Amniotic stem cell (primary cell): ENCODE measurements at places on chromosomes 13 and 19.

- no peak for DNase-seq
Measured at GRCh38 chr19:51195616-51196015, 29.3 kb upstream of the CD33 start.

DNA sequence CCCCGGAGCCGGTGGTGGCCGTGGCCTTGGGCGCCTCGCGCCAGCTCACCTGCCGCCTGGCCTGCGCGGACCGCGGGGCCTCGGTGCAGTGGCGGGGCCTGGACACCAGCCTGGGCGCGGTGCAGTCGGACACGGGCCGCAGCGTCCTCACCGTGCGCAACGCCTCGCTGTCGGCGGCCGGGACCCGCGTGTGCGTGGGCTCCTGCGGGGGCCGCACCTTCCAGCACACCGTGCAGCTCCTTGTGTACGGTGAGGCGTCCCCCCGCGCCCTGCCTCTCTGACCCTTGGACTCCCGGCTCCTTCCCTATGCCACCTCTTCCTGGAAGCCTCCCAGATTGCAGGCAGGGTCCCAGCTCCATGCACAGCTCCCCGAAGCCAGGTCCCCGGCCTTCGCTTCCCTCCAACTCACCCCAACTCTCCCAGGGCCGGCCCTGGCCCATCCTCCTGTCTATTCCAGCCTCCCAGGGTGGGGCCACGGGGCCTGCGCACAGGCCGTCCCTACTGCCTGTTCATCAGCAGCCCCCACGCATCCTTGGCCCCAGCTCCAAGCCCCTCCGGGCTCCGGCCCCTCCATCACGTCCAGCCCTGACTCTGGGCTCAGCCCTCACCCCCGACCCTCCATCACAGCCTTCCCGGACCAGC lies 1.7 kb downstream of the MADCAM1 start:
- no peak for DNase-seq

DNA sequence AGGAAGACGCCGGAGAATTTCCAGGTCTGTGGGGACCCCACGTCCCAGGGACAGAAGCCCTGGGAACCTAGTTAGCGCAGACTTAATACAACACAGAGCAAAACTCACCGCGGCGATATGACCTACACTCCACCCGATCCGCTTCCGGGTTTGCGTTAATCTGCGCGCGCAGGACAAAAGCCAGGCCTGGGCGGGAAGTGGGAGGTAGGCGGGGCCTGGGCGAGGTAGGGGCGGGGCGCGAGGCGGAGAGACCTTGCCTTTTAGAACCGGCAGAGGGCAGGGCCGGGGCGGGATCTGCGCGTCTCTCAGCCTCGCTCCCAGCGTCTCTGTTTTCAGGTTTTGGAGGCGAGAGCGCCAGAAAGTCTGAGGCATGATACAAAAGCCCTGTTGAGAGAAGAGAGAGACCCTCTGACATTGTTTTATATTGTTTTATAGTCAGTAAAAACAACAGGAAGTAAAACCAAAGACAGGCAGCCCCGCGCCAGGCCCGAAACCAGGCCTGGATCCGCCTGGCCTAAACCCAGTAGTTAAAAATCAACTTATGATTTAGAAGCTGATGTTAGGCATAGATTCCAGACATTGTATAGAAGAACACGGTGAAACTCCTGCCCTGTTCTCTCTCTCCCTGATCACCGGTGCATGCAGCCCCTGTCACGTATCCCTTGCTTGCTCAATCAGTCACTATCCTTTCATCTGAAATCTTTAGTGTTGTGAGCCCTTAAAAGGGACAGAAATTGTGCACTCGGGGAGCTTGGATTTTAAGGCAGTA lies at the start of gene ZNF611:
ZNF611 (minus strand) TSS at position 152 of the 769 bp plus-strand sequence. CDS start 19,150 bp downstream, outside the sequence.
- DNase-seq = peak; percentile 96

GRCh38 chr13:101493541-101493940 lies 41.1 kb downstream of the ITGBL1 start:
- no peak for DNase-seq

GRCh38 chr19:46785054-46785979 lies 3.1 kb downstream of the SLC1A5 start:
- DNase-seq = no peak

- no peak for DNase-seq
Measured at GRCh38 chr13:100274942-100275506, 186.1 kb downstream of the PCCA start.

GRCh38 chr13:100619940-100620339 lies 31.4 kb upstream of the GGACT start:
- no peak for DNase-seq

DNA sequence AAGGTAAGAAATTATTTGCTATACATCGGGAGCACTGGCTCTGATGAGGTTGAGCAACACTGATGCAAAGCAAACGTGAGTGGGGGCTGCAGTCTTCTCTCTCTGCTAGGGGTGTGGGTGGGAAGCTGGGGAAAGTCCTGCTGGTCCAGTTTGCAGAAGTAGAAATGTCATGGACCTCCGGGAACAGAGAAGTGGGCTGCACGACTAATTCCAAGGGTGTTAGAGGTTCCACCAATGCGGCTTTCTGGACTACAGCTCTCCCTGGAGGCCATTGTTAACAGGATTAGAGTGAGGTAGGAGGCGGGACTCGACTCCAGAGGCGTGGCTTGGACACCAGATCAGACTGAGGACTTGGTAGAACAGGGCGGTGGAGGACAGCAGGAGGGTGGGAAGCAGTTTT lies 5.7 kb upstream of the FBXO27 start:
- no peak for DNase-seq

DNA sequence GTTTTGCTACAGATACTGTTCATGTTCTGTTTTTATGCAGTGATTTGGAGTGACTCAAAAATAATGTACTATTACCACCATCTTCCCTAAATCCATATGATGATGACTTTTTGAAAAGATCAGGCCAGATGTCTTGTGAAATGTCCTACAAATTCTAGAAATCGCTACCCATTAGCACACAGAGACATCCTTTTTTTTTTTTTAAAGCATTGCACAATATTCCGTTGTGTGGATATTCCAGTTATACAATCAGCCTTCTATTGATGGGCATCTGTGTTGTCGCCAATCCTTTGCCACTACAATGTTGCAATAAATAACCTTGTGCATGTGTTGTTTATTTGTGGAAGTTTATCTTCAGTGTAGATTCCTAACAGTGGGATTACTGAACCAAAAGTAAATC lies 24.5 kb downstream of the ZDHHC20 start:
- DNase-seq = no peak

DNA sequence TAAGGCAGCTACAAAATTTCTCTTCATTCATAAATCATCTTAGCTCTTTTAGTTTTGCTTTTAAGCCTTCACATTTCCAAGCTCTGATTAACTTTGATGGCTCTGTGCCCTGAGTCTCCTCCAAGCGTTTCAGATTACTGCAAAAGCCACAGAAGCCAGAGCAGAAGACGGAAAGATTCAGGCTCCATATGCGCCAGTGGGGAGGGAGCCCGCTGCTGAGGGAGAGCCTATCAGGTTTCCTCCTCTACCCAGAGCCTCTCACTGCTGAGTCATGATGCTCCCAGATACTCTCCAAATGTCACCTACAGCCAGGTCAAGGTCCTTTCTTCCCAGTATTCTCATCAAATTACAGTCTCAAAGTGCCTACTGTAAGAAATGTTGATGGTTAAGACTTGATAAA lies 193.6 kb downstream of the RAP2A start:
- DNase-seq = peak; percentile 7

GRCh38 chr13:102960959-102961358 lies 105.3 kb downstream of the SLC10A2 start:
- DNase-seq = no peak

DNA sequence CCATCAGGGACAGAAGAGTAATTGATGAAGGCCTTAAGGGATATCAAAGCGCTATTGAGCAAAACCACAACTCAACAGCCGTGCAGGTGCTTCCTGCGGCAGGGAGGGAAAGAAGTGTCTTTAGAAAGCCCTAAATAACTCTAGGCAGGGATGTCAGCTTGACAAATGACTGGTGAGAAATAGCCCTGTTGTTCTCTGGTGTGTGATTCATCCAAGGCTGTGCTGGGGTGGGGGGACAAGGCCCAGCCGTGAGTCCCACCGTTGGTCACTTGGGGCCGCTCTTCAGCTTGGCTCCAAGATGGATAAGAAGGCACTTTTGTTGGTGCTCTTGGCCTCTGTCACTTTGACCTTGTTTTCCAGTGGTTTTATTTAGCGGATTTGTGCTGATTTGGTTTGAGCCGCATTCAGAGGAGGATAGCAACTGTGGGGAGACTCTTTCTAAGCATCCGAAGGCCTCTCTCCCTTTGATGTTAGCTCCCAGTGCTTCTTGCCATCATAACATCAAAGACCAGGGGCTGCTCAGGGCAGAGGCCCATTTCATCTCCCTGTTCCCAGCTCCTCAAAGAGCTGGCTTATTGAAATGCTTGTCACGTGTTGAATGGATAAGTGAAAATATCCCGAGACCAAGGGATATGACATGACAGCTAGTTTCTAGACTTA lies 130.3 kb upstream of the SERP2 start:
- DNase-seq = no peak

DNA sequence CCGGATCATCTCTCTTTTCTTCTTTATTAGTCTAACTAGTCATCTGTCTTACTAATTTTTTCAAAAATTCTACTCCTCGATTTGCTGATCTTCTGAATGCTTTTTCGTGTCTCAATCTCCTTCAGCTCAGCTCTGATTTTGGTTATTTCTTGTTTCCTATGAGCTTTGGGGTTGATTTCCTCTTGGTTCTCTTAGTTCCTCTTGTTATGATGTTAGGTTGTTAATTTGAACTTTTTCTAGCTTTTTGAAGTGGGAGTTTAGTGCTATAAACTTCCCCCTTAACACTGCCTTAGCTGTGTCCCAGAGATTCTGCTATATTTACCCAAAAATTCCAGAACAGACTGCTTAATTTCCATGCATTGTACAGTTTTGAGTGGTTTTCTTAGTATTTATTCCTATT lies 3.4 kb downstream of the FCAR start:
- no peak for DNase-seq
